Trophoblast cell (in vitro differentiated cells and primary cell): ENCODE measurements at places on chromosomes 6 and 20.

DNA sequence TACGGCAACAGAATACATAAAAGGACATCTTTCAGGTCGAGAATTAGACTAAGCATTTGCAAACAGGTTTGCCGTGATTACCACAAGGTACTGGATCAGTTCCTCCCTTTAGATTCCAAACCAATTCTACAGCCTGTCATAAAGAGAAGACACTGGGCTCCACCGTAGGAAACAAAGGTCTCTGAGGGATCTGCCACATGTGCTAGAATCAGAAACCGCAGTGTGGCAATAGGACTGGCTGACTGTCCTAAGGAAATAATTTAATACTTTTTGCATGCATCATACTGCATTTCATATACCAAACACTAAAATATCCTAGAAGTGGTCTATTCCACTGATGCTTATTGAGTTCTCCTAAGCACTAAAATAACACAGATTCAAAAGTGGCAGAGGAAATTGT lies 59.2 kb downstream of the POPDC3 start:
- DNase-seq, result no peak

GRCh38 chr6:29567991-29568390 lies 8.5 kb upstream of the UBD start:
- no peak for DNase-seq

DNA sequence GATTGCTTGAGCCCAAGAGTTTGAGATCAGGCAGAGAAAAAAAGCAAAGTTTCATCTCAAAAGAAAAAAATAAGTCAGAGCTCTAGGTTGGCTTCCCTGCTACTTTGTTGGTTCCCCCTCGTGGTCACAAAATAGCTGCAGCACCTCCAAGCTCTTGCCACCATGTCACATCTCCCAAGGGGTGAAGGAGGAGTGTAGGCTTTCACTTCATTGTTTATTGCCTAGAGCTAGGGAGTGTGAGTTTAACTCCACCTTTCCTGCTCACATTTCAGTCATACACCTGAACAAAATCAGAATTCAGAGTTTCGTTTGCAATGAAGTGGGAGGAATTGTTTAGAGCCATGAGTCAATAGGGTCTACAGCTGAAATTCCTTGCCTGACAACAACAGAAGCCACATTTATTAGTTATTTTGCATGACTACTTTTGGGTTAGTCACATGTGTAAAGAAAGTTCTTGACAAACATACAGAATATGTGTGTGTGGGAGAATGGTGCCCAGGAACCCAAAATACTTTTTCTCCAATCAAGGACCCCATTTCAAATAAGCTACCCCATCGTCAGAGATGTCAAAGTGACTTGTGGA lies 56.2 kb upstream of the UFL1 start:
- no peak for DNase-seq

DNA sequence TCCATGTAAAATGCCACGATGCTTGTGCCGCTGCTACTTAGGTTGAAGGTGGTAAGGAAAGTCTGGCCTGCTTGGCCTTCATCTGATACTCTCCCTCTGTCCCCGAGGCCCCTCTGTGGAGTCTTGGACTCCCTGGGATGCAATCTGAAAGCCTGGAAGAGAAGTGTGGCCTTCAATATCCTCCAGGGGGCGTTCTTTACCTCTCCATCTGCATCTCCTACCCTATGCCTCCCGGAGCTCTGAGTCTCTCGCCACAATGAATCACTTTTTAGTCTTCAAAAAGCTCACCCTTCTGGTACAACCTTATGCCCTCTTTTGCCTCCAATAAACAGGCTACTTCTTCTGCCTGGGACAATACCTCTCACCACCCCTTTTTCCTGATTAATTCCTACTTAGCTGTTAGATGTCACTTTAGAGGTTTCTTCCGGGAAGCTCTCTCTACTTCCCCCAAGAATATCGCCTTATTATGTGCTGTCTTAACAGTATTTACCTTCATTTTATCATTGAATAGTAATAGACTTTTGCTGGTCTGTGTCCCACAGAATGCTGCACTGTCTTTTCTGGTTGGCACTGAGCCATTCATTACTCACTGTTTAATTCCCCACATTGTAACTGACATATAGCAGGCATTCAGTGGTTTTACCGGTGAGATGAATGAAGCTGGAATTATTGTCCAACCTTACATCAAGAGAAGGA lies 13.9 kb upstream of the ATG5 start:
- peak; percentile 45 for DNase-seq

- no peak for DNase-seq
These were observed 112.0 kb upstream of the CARMIL1 start for GRCh38 chr6:25166955-25167748.

GRCh38 chr6:167044696-167045095 lies 45.5 kb downstream of the CEP43 start:
- no peak for DNase-seq

DNA sequence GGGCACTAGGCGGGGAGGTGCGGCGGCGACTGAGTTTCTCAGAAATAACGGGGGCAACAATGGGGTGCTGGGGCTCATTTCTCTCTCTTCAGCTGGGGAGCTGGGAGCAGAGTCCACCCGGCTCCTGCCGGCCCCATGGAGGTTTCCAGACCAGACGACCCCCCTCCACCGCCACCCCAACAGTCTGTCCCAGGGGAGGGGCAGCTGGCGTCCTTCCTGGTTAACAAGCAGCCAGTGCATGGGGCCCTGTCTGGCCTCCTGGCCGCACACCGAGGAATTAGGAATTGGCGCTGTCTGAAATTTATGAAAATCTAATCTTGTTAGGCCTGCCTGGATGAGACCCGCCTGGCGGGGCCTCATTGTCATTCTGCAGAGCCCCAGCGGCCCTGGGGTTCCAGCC lies 42.4 kb downstream of the PMEPA1 start:
- no peak for DNase-seq

DNA sequence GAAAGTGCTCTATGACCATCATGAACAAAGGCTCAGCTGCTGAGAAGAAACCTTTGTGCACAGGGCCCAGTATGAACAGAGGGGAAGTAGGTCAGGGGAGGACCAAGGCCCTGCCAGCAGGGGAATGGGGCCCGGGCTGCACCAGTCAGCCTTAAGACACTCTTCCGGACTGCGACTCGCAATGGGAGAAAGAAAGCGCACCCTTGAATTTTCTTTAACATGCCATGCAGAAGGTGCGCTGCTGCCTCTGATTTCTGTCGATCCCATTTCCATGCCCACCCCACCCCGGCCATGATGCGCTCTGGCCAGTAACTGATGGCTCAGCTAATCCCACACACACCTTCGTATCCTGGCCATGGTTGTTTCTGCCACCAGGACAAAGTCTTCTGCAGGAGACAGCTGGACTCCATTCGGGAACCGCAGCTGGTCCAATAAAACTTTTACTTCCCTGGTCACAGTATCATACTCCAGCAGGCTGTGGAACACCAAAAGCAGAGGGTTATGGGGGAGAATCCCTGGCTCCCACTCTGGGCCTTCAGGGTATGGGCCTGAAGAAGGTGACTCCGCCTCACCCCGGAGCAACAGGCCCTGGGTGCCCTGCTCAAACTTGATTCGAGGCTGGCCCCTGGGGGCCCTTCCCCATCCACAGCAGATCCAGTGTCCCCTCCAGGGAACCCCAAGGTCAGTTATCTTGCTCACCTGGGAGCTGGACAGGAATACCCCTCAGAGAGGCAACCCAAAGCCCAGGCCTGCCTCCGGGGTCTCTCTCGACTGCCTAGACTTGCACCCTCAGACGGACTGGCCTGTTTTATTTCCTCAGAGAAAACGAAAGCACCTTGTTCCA lies 20.3 kb downstream of the CST7 start:
- DNase-seq, result no peak

DNA sequence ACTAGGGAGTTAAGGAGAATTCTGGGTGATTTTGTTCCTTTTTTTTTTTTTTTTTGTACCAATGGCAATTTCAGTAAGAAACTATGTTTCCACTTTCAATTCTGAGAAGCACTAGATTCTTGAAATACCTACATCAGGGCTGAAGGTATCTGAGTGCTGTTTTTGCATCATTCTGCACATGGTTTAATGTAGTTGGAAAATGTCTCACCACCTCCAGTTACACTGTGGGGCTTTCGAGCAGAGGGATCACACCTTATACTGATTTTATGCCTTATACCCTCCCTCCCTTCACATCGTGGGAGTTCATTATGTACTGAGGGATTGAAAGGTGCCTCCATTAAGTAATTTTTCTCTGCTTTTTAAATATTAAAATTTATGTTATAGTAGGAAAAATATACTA lies 144.8 kb downstream of the KLHL32 start:
- no peak for DNase-seq

GRCh38 chr20:23266530-23267398 lies 83.8 kb upstream of the NXT1 start:
- no peak for DNase-seq

- DNase-seq, result no peak
These were observed 362.2 kb upstream of the BTBD3 start for GRCh38 chr20:11555510-11555909.

DNA sequence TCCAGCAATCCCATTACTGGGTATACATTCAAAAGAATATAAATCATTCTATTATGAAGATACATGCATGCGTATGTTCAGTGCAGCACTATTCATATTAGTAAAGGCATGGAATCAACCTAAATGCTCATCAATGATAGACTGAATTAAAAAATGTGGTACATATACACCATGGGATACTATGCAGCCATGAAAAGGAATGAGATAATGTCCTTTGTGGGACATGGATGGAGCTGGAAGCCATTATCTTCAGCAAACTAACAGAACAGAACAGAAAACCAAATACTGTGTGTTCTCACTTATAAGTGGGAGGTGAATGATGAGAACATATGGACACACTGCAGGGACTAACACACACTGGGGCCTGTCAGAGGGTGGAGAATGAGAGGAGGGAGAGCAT lies 261.6 kb downstream of the GMDS start:
- DNase-seq, result no peak

DNA sequence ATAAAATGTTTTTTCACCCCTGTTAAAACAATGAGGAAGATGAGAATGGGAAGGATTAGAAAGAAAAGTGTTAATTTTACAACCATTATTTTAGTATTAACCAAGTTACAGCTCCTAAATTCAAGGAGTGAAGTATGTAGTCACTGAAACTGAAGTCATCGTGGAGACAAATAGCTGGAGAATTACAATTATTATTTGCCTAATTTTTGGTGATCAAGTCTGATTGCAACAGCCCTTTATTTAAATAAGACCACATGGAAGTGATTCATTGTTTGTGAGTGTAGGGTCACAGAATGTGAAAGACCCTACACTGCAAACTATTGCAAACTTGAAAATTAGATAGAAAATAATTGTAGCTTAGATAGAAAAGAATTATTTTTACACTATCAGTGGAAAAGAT lies 292.4 kb downstream of the CENPW start:
- no peak for DNase-seq

- DNase-seq, result no peak
These were observed 130.0 kb downstream of the ERMARD start for GRCh38 chr6:169881398-169881797.

DNA sequence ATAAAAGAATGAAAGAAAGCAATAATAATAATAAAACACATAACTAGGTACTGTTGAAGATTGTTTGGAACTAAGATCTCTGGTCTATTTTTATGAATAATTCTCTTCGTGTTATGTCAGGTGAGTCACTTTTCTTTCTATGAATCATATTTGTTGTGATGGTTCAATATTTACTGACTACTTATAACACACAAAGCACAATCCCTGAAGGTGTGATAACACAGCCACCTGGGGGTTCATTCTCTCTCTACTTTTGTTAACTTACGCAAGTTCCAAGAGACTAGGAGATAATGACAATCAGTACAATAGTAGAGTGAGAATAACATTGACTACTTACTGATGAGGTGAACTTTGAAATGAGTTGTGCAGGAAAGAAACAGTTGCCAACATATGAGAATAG lies 149.9 kb downstream of the IBTK start:
- no peak for DNase-seq

DNA sequence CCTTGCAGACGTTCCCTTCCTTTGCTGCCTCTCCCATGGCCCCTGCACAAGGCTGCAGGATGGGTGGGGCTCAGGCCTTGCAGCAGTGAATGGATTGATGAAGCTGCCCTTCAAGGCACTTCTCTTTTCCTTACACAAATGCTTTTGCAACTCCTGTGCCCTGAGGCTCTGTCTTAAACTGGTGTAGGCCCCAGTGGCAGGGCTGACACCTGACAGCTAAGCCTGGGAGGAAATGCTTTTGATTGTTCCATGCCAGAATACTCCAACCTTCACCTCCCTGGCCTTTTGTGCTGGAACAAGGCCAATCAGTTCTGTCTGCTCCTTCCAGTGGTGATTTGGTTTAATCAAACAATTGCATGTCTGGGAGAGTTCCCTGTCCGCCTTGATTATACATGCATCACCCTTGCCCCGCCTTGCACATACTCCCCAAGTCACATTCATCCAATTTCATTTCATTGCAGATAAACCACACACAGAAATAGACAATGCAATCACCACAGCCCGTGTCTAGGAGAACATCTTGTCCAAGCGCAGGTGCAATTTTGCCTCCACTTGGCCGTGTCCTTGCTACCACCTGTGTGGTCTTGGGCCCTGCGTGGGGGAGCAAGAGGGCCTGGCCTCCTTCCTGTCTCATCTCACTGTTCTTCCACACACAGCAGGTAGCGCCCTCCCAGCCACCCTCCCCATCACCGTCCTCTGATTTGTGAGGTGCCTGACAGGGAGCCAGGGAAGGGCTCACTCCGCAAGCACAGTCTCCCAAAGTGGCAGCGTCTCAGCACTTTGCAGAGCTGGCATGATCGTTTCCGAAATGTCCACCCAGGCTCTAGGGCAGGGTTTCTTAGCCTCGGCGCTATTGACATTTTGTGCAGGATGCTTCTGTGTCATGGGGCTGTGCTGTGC lies 120.4 kb downstream of the CDH26 start:
- peak; percentile 30 for DNase-seq

DNA sequence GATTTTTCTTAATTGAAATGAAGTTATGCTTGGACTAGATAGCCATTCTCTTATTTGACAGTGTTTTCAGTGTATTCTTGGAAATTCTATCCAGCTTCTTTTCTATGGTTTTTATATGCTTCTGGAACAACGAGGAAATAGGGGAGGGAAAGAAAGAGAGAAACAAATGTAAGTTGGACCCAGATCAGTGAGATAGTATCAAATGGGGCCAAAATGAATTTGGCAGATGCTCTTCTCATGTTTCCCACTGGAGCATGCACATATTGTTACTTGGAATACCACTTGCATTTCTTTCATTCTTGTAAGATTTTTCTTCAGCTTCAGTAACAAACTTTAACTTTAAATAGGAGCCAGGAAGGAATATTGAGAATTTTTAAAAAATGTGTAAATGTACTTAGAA lies 312.3 kb downstream of the PRL start:
- DNase-seq, result no peak

GRCh38 chr6:124496334-124496733 lies 465.9 kb upstream of the RNF217 start:
- DNase-seq, result no peak
